Fibroblast of mammary gland (primary cell): ENCODE measurements at places on chromosomes 6 and 20.

DNA sequence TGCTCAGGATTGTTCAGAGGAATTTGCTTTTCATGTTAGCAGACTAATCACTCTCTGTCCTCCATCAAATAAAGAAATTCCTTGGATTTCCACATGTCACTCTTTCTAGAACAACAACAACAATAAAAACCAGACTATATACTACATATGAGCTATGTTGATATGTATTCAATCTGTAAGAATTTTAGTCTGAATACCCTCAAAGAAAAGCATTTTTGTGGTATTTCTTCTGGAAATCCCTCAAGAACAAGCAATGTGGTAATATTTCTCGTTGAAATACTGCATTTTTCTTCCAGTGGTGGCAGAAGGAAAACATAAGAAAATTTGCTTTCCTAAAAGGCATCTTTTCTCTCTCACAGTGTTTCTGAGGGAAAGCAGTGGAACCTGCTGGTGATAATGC lies 312.6 kb upstream of the RSPO3 start:
- DNase-seq = no peak

- DNase-seq = no peak
Measured at GRCh38 chr6:15990179-15990578, 138.7 kb upstream of the MYLIP start.

DNA sequence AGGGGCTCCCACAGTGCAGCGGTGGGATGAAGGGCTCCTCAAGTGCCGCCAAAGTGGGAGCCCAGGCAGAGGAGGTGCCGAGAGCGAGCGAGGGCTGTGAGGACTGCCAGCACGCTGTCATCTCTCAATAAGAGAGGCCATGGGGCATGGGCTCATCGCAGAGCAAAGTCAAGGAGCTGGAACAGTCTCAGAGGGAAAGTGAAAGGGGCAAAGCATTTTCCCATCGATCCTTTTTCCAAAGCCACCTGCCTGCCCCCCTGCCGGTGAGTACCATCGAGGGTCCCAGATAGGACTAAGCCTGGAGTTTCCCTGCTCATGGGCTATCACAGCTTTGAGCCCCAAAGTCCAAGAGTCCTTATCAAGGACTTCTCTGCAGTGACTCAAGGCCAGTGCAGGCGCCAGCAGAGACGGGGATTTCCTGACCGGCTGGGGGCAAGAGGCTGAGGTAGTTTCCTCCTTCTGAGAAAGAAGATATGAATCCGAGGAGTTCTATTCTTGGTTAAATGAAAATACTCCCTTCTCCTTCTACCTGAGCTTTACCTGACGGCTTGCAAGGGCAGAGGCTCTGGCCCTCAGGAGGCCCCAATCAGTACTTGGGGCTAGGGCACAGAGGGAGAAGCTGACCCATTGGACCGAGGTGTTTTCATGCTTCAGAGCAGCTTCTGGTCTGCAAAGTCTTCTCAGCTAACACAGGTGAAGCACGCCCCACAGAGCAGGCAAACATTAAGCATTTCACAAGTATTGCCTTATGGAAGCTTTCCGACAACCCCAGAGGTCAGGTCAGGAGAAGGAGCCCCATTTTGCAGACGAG lies 22.6 kb downstream of the ETV7 start:
- no peak for DNase-seq

- DNase-seq = peak; percentile 38
Measured at GRCh38 chr6:35218021-35218420, 4.3 kb downstream of the SCUBE3 start.

- no peak for DNase-seq
Measured at GRCh38 chr6:170172825-170173256, 118.0 kb downstream of the DLL1 start.

GRCh38 chr6:15755526-15755925 lies 92.7 kb upstream of the DTNBP1 start:
- peak; percentile 81 for DNase-seq

GRCh38 chr6:158913580-158913979 lies 86.4 kb downstream of the RSPH3 start:
- no peak for DNase-seq

DNA sequence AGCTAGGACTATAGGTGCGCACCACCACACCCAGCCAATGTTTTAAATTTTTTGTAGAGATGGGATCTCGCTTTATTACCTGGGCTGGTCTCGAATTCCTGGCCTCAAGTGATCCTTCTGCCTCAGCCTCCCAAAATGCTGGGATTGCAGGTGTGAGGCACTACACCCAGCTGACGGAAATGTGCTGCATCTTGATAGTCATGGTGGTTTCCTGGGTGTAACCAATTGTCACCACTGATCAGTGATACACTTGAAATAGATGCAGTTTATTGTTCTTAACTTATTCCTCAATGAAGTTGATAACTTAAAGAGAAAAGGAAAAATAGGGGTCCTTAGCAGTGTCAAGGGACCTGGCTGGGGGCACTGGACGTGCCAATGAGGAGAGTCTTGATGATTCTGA lies 92.4 kb downstream of the PPP1R14C start:
- no peak for DNase-seq

GRCh38 chr6:112237066-112237465 lies 17.3 kb downstream of the LAMA4 start:
- DNase-seq = peak; percentile 52
